Stimulated activated CD8-positive, alpha-beta memory T cell treated with anti-CD3 and anti-CD28 coated beads, Interleukin-4, amount 100 ng/mL, for 4 hours (primary cell): ENCODE measurements at places on chromosomes 1 and 21.

GRCh38 chr1:78385744-78386462 is 104.9 kb upstream of the PTGFR start:
- no peak for DNase-seq

GRCh38 chr1:46717654-46718053 is 1.3 kb downstream of the EFCAB14 start:
- no peak for DNase-seq

DNA sequence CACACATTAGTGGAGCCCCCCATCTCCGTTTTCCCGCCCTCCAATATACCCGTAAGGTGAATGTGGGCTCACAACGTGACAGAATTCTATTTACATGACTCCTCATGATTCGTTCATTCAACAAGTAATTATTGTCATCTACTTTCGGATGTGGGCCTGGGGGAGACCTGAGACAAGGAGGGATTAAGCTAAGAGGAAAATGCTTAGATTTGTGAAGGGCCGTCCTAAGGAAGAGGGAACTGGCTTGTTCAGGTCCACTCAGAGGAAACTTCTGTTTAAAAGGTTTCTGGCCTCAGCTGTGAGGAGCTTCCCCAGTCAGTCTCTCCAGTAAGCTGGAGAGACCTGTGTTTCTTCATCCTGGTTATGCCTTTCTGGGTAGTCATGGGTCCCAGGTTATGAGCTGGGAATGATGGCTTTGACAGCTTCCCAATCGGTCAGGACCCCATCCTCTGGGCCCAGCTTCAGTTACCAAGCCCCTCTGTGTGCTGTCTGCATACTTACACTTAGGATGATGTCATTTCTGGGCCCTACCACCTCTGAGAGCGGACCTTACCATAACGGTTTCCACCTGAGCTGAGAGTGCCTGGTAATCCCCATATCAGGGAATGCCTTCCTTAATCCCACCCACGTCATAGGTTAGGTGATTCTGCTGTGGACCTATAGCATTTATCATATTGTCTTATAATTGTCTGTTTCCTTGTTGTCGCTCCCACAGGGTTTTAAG is 687 bp upstream of the ERI3 start:
- no peak for DNase-seq

- no peak for DNase-seq
These were observed 158.4 kb upstream of the CD34 start for GRCh38 chr1:208069317-208069716.

DNA sequence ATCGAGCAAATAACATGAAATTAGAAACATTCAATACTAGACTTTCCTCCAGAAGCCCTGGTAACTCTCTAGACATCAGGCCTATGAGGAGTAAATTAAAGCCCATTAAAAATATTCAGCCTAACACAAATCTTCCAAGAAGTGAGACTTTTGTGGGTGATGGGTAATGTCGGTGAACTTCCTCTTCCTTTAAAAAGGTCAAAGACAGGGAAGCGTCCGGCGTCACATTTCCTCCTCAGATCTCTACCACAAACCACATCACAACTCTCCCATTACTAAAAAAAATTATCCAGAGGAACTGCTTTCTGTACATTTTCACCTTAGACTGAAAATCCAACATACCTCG is 1.4 kb downstream of the EIF4G3 start:
- no peak for DNase-seq

- DNase-seq = no peak
These were observed 36.4 kb downstream of the TTC39A start for GRCh38 chr1:51293898-51294515.

- no peak for DNase-seq
These were observed 1331.2 kb upstream of the B3GALT2 start for GRCh38 chr1:194517567-194517966.

DNA sequence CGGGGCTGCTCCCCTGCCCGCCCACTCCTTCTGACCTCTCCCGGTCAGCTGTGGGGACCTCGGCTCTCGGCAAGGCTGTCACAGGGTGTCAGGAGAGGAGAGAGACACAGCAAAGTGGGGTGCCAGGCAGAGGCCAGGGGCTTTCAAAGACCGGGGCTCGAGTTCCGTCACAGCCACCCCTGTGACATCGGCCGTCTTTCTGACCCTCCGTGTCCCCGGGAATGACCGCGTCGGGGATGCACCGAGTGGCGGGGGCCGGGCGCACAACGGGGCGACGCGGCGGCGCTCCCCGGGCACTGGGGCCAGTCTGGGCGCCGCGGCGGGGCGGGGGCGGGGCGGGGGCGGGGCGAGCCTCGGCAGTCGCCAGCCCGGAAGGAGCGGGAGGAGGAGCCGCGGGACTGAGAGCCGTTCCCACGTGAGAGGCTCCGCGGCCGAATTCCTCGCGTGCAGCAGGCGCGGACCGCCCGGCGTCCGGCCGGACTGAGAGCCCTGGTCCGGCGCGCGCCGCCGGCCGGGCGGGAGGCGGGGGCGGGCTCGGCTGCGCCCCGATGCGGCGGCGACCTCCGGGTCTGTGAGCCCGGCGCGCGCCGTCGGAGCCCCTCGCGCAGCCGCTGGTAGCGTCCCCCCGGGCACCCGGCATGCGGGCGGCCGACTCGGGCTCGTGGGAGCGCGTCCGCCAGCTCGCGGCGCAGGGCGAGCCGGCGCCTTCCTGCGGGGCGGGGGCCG is 229.7 kb upstream of the TMEM51 start:
- DNase-seq = no peak

DNA sequence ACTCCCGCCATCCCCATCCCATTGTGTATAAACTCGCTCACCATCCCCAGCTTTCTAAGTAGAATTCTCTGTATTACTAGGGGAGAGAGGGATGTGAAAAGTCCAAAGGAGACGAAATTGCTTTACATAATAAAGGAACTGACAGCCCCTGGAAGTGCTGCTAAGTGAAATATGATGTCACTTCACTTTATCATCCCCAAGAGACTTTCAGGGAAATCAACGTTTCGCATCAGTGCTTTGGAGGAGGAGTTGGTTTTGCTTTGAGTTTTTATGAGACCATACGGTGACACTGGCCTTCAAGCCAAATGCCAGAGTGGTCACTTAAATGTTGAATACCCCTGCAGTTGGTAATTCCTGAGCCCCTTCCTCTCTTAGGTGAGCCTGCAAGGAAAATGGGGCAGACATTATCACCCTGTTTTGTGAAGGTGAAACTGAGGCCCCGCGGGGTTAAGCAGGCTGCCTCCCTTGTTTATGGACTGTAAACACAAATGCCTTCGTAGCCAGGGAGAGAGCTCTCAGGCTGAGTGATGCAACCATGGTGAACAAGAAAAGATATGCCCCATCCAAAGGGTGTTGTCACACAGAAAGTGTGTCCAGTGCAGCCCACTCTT is 58.4 kb upstream of the KAZN start:
- no peak for DNase-seq

DNA sequence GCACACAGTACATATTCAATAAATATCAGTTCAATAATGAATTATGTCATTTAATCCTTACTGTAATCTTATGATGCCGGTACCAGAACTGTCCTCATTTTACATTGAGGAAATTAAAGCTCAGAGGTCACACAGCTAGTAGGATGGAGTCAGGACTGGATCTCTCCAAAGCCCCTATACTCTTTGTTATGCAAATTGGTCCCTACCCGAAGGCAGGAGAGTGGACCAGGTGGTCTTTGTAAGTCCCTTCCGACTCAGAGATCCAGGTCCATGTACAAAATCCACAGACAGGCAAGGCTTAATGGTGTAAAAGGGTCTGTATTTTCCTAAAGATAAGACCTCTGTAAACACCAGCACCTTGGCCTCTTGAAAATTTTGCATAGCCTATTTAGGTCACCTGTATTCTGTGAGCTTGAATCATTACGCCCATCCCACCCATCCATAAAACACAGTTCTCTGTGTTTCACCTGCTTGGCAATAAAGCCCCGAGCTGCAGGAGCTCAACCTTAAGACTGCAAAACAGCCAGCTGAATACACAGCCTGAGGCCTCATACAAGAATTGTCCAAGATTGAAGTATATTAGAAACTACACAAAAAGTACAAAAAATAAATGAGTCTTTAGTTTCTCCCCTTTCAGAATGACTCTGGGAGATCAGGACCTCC is 41.7 kb downstream of the PLXNA2 start:
- DNase-seq = no peak

- DNase-seq = no peak
These were observed 44.8 kb upstream of the ZNF326 start for GRCh38 chr1:89949991-89950624.

- no peak for DNase-seq
These were observed at the start of gene NAV1 for GRCh38 chr1:201538612-201539551. NAV1 (plus strand) TSS chr1:201539127; CDS start chr1:201622885, 83,758 bp downstream.

DNA sequence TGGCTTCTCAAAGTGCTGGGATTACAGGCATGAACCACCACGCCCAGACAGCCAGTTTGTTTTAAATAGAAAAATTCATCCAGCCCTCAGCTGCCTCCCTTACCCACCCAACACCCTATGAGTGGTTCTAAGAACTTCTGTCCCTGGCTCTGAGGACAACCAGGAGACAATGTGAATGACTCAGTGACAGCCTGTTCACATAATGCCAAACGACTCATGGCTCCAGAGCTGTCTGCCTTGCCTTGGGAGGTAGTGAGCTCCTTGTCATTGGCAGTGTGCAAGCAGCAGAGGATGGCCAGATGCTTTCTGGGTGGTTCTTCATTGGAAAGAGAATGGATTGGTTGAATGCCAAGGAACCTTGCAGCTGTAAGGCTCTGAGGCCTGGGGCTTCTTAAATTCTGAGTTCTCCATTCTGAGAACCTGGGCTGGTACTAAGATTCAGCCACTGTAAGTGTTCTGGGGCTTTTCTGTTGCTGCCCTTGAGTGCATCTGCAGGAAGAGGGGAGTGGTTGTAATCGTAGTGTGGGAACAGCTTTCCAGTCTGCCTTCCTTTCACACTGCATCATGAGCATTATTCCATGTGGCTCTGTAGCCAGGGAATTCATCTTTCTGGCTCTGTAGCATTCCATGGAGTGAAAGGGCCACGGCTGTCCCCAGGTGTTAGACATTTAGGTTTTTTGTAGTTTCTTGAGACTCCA is 5.8 kb downstream of the SERINC2 start:
- no peak for DNase-seq
